Fibroblast of skin of abdomen (primary cell): ENCODE measurements at places on chromosomes 3 and 15.

- DNase-seq, result no peak
Observed at GRCh38 chr3:42690191-42690590, 4.9 kb downstream of the KLHL40 start.

- no peak for DNase-seq
Observed at GRCh38 chr3:171086914-171087313, 60.4 kb upstream of the SLC2A2 start.

DNA sequence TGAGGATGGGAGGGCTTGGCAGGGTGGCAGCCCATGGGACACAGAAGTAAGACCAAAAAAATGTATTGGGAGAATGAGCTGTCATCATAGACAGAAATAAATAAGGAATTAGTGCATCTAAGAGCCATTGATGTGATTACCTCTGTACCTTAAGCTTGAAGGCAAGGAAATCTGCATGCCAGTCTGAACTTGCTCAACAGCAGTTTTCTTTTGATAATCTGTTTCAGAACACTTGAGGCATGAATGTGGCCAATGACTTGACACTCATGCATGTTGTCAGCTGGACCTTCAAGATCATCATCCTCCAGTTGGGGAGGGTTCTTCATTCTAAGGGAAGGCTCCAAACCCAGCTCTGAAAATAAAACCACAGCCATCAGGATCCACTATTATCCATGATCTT is 148.5 kb downstream of the DCLK3 start:
- DNase-seq, result no peak

- DNase-seq, result no peak
Observed at GRCh38 chr15:63573533-63573932, 23.7 kb upstream of the FBXL22 start.

DNA sequence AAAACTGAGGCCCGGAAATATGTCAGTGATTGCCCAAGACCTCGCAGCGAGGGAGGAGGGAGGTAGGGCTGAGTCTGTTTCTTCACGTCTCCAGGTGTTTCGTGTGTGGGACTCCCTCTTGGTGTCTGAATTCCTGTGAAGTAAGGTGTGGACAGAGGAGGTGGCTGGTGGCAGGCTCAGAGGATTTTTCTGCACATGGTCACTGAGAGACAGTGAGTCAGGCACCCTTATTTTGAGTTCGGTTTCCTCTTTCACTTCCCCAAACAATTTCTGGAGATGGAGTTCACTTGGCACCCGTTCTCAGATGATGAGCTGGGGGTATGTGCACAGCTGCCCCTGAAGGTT is 46.3 kb upstream of the VPS8 start:
- peak; percentile 67 for DNase-seq

DNA sequence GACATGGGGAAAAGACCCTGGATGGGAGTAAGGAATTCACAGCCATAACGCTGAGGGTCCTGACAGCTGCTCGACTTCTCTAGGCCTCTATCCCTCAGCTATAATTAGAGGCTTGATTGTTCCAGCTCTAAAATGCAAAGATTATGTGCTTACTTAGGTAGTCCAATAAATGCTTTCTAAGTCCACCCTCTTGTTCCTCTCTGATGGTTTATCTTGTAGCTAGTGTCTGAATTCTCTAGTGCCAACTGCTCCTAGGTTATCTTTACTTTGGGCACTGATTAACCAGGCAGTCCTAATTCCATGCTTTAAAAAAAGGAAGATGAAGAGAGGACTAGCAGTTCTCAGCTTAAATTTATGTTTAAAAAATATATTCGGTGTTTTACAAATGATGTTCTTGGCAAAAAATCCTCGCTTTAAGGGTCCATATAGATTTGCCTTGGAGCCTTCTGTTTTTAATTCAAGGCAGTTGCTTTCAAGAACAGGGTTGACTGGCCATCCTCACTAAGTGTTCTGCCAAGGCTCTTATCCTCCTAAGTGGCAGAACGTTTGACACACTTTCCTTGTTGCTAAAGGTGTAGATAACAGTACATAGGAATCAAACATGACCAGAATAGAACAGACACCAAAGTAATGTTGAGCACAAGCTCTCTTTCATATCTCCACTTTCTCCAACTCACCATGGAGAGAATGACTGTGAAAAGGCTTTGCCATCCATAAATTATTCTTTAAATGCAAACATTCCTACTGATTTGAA is 60.6 kb downstream of the THRB start:
- DNase-seq, result no peak

DNA sequence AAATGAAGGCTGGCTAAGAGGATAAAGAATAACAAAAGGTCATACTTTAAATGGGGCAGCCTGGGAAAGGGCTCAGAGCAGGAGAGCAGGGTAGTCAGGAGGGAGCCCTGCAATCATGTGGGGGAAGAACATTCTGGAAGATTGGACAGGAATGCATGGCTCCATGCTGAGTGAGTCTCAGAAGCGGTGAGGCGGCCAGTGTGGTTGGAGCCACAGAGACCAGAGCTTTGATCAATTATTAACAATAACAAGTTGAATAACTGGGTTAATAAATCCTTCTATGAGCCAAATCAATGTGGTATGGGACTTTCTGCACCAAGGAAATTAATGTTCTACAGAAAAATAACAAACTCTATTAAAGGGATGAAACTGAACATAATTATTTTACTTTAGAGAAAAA is 57.9 kb upstream of the DCUN1D1 start:
- DNase-seq, result no peak

GRCh38 chr3:74121761-74122160 is 492.7 kb downstream of the CNTN3 start:
- no peak for DNase-seq

DNA sequence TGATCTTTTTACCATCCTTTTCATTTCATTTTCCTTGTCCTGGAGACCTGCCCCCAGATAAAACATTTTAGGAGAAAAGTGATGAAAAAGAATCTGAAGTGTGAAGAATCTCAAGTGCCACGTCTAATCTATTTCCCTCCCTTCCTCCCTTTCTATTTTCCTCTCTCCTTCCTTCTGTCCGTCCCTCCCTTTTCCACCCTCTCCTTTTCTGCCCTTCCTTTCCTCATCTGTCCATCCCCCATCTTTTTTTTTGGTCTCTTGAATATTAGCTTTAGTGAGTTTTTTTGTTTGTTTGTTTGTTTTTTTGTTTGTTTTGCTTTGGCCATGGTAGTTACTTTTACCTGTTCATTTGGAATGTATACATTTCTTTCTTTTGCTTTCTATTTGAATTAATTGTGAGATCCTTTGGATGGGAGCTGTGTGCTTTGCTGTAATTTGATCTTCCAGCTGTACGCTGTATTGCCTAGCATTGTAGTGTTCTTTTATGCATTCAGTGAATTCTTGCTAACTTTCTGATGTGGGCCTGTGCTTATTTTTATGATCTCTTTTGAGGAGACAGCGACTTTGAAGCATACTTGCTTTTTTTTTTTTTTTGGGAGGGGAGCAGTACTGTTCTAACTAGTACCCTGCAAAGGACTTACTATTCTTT is 19.2 kb downstream of the CDIN1 start:
- peak; percentile 45 for DNase-seq

- no peak for DNase-seq
Observed at GRCh38 chr15:47954196-47954595, 166.6 kb upstream of the SLC24A5 start.

DNA sequence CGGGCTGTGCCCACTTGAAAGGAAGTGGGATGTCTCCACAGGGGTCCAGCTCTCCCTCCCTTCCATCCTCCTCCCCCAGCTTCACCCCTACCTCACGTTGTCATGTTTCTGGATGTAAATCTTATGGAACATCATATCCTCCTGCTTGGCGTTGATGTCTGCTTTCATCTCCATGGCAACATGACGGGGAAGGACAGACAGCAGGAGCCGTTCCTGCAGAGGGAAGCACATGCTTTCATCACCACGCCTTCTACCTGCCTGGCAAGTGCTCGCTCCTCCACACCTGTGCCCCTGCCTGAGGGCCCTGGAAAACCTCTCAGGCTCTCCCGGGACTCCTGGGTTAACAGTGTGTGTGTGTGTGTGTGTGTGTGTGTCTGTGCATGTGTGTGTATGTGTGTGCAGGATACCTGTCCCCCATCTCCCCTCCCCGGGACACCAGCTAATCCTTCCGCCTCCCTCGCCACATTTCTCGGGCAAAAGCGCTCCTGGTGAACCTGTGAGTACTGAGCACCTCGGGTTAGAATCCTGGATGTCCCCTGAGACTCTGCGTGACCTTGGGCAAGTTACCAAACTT is 101.1 kb downstream of the ADCY5 start:
- DNase-seq, result no peak

GRCh38 chr3:11392014-11392859 is 120.0 kb downstream of the ATG7 start:
- peak; percentile 91 for DNase-seq

- peak; percentile 35 for DNase-seq
Observed at GRCh38 chr3:15204005-15204404, 2.0 kb upstream of the CAPN7 start.

GRCh38 chr15:42286445-42287029 is 13.3 kb upstream of the TMEM87A start:
- DNase-seq, result no peak

GRCh38 chr3:132679911-132680310 is 19.8 kb downstream of the UBA5 start:
- DNase-seq, result no peak

GRCh38 chr3:65343736-65344135 is 655.9 kb upstream of the ADAMTS9 start:
- no peak for DNase-seq

GRCh38 chr3:195248281-195248680 is 22.7 kb downstream of the XXYLT1 start:
- no peak for DNase-seq

GRCh38 chr3:69357196-69357595 is 28.7 kb downstream of the FRMD4B start:
- no peak for DNase-seq

- peak; percentile 45 for DNase-seq
Observed at GRCh38 chr3:138062626-138063025, 52.7 kb downstream of the CLDN18 start.

- no peak for DNase-seq
Observed at GRCh38 chr15:94451466-94451865, 220.1 kb downstream of the MCTP2 start.

DNA sequence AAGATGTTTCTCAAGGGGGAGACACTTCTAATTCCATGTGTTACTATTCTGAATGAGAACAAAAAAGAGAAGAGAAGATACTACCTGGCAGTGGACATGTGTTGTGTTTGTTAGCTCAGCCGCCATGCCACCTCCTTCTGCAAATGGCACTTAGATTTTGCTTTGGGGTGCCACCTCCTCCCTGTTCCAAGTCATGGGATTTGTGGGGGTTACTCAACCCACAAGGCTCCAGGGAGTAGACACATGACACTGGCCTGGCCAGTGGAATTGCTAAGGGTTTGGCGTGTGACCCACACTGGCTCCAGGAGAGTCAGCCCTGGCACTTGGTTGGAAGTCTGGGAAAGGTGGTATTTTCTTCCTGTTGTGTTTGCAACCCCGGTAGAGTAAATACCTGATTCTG is 129.1 kb downstream of the ZNF621 start:
- DNase-seq, result no peak

DNA sequence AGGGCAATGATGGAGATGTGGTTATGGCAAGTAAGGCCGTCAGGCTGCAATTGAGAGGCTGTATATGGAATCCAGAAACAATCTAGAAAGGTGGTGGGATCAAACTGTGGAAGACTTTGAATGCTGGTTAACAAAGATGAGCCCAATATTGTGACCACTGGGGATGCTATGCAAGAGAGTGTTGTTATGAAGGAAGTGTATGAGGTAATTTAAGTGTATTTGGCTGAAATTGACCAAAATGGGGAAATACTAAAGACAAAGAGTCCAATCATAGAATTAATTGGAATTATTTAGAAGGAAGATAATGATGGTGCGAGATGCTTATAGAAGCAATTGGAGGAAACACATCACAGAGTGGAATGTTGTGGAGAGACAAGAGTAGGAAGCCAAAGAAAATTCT is 24.5 kb downstream of the BTLA start:
- DNase-seq, result no peak

- no peak for DNase-seq
Observed at GRCh38 chr3:37241880-37242279, 67.5 kb upstream of the LRRFIP2 start.

DNA sequence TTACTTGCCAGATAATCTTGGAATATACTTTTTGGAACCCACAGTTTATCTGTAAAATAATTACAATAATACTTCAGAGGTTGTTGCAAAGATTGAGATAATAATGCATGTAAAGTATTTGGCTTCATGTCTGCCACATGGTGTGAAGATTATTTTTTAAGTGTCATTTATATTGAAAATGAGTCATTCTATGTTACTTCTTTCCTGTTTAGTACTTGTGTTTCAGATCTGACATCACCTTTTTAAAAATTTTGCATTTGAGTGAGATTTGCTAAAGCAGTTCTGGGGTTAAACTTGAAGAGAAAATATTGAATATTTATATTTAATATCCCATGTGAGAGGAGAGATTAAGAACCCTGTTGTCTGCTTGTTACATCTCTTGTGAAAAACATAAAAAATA is 31.2 kb downstream of the IQGAP1 start:
- no peak for DNase-seq

DNA sequence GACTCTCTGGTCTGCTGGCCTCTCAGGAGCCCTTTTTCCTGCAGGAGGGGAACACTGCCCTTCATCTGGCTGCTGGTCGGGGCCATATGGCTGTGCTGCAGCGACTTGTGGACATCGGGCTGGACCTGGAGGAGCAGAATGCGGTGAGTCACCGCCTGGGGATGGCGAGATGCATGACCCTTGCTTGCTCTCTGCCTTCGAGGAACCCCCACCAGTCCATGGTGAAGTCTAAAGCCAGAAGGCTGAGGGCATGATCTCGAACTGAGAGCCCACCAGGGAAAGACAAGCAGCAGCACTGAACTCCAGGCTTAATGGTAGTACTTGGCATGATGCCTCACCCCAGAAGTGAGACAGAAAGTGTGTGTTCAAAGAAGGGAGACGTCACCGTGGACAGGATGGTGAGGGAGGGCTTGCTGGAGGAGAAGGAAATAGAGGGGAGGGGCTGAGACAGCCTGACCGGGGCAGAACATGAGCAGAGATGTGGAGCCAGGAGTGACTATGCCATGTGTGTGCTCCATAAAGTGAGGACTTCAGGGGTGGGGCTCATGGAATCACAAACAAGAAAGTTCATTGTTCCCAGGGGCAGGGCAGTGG is 19.2 kb downstream of the ANKDD1A start:
- DNase-seq, result peak; percentile 27

DNA sequence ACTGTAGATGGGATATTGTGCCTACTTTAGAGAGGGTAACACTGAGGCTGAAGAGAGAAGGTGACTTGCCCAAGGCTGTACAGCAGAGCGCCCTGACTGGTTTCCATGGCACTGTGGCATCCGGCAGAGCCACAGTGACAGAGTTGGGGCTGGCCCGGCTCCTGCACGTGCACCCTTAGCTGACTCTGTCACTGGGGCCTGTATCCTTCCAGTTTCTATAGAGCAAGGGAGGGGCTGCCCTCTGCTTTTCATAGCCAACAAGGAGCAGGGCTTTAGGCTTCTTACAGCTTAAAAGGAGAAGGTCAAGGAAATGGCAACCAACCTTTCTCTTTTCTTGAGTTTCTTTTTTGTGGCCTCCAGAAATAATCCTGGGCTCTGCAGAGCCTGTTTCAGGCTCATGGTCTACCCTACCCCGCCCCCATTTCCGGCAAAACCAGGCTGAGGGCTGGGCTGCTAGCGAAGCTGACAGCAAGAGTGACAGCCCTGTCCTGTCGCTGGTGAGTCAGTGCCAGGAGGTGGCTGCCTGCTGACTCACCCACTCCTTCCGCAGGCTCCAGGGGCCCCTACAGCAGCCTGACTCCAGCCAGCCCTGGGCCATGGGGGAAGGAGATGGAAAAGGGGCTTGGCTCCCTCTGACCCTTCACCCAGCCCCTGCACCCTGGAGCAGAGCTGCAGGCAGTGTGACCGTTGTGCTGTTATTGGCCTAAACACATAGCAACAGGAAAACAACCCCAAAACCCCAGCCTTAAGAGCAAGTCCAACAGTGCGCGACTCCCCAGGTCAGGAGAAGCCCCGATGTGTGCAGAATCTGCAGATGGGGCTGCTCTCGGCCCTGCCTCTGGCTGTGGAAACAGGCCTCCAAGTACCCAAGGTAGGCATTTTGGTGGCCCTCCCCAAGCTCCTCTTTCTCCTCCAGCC is 29.8 kb downstream of the SLC6A6 start:
- DNase-seq, result peak; percentile 85
